Activated CD4-positive, alpha-beta T cell treated with anti-CD3 and anti-CD28 coated beads for 48 hours (primary cell): ENCODE measurements at places on chromosomes 16 and 17.

GRCh38 chr17:68539548-68540467 is 27.6 kb downstream of the PRKAR1A start:
- DNase-seq: no peak

DNA sequence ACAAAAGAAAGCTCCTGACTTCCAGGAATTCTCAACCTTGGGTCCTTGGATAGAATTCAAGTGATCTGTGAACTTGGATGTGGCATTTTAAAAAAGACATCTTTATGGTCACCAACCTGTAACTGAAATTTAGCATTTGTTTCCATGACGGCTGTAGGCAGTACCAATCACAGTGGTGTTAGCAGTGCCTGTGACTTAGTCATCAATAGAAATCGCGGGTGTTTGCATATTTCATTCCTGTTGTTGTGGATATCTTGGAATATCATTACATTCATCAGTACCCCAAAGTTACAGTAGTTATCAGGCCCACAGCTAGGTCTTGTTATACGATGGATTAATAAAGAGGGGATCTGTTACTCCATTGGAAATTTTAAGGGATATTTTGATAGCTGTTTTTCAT is 81.6 kb downstream of the CMIP start:
- DNase-seq: no peak

GRCh38 chr16:31461201-31461920 is 2.1 kb downstream of the ARMC5 start:
- DNase-seq: no peak

DNA sequence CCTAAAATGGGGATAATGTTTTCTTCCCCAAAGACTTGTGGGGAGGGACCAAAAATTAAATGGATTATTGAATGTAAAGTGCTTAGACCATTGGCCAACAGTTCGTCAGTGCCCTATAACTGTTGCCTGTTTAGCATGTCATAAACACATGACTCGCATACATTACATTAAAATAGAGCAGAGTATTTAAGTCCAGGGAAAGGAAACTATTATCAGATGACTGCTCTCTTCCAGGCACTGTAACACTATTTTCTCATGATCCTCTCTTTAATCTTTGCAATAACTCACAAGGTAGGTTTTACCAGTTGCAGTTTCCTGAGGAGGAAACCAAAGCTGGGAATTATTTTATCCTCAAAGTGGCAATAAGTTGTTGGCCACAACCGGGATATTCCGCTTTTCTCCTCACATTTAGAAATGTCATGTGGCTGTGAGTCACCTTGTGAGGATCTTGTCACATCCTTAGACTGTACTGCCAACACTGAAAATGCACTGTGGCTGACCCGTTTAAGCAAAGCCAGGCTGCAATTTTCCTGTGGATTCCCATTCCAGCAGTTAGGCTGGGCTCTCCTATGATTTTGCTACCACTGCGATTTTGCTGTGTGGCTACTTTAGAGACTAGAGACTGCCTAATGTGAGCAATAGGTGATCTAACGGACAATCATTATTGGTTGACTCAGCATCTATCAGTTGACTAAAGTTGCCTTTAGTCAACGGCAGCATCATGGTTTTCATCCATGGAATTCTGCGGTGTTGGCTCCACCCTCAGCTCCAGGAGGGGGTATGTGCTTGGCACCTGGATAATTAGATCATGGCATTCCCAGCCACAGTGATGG is 58.3 kb upstream of the DHX40 start:
- no peak for DNase-seq

DNA sequence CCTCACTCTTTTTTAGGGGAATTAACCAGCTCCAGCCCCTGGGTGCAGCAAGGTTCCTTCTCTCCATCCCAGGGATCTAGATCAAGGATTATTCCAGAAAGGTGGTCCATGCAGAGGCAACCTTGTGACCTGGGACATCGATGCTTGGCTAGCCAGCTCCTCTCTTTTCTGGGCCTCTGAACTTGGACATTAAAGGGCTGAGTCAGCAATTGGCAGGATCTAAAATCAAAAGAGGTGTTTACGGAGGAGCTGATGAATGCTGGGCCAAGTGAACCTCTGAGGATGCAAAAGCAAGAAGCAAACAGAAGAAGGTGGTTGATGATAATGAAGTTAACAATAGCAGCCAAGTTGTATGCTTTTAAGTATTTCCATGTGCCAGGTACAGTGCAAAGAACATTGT is 207.0 kb downstream of the MAF start:
- DNase-seq: no peak

GRCh38 chr17:72591289-72592241 is 470.7 kb downstream of the SOX9 start:
- DNase-seq: peak; percentile 10

- DNase-seq: no peak
Measured at GRCh38 chr17:83109793-83110645, 30.6 kb downstream of the METRNL start.

GRCh38 chr17:6478486-6478885 is 34.2 kb downstream of the PIMREG start:
- DNase-seq: no peak

DNA sequence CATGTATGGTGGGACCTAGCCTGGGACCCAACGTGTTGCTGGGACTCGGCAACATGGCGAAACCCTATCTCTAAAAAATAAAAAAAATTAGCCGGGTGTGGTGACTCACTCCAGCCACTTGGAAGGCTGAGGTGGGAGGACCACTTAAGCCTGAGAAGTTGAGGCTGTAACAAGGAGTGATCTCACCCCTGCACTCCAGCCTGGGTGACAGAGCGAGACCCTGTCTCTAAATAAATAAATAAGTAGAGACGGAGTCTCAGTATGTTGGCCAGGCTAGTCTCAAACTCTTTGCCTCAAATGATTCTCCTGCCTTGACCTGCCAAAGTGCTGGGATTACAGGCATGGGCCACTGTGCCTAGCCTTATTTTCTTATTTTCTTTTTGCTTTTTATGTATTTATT is 10.1 kb upstream of the CNP start:
- no peak for DNase-seq

- no peak for DNase-seq
Measured at GRCh38 chr17:8975091-8975725, 9.7 kb upstream of the PIK3R5 start.

DNA sequence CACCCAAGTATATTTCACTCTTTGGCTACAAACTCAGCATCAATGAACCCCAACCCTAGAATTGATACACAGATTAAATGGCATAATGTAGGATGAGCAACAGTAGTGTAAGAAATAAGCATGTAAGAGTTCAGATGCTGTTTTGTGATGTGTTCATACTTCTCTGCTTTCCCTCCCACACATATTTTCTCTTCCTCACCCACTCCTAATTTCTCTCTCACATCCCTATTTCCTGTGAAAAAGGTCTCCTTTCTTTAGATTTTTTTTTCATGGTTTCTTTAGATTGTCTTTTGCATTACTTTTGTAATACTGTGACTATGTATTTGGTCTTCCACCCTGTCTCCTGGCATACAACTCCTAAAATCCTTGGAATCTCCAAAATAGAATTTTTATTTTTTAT is 21.7 kb downstream of the CREBBP start:
- DNase-seq: no peak

GRCh38 chr16:11619327-11619851 is 32.7 kb upstream of the LITAF start:
- peak; percentile 33 for DNase-seq

DNA sequence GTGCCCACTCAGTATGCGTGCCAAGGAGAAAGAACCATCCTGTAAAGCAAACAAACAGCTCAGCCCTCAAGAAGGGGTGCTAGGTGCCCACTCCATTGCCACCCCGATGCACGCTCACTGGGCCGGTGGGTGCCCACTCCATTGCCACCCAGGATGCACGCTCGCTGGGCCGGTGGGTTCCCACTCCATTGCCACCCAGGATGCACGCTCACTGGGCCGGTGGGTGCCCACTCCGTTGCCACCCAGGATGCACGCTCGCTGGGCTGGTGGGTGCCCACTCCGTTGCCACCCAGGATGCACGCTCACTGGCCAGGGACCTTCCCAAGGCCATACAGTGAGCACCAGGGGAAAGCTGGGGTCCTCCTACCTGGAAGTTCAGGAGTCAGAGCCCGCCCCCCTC is 28.1 kb downstream of the HASPIN start:
- no peak for DNase-seq

DNA sequence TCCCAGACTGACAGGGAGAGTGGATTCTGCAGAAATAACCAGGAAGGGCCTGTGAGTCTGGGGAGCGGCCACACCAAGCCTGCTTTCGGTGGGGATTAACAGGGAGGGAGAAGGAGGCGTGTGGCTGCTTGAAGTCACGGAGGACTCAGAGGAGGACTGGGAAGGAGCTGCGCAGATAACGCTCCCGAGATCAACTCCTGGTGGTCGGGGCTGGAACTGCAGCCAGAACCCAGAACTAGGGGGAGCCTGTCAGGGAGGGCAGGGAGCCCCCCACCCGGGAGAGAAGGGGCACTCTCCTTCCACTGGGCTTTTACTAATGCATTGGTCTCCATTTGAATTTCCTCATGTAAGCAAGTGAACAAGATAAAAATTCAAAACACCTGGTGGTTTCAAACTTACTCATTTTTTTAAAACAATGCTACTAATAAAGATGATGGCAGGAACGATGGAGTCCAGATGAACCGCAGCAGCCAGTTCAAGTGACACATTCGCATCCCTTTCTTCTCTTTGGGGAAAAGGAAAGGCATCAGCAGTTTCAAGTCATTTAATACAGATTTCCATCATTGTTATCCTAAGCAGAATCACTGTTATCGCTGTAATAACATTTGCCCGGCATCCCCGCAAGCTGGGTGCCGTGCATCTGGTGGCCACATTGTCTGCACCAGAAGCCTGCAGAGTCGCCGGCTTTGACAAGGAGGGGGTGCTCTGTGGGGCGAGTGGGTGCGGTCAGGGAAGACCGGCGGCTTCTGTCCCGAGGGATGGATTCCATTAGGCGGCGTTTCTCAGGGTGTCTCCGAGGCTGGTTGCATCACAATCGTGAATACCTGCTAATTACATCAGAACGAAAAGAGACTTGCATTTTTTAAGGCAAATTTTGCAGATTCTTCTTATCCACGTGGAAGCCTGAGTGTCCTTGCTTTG is 183.0 kb downstream of the FOXL1 start:
- DNase-seq: peak; percentile 69

DNA sequence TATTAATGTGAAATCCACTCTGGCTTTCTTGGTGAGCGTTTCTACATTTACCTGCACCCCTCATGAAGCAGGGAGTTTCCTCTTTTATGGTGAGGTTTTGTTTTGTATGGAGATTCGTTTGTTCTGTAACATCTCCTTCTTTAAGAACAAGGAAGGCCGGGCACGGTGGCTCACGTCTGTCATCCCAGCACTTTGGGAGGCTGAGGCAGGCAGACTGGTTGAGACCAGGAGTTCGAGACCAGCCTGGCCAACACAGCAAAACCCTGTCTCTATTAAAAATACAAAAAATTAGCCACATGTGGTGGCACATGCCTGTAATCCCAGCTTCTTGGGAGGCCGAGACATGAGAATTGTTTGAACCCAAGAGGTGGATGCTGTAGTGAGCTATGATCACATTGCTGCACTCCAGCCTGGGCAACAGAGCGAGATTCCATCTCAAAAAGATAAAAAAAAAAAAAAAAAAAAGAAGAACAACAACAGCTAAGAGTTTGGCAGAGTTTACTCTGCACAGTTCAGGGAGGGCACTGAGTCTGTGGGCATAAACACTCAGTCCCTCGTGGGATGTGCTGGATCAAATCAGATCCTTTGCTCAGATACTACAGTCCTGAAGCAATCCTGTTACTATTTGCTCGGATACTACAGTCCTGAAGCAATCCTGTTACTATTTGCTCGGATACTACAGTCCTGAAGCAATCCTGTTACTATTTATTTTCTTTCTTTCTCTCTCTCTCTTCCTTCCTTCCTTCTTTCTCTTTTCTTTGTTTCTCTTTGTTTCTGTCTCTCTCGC is 28.9 kb downstream of the ADCY9 start:
- no peak for DNase-seq

GRCh38 chr17:75689441-75689873 is 22.3 kb downstream of the SAP30BP start:
- DNase-seq: peak; percentile 64

DNA sequence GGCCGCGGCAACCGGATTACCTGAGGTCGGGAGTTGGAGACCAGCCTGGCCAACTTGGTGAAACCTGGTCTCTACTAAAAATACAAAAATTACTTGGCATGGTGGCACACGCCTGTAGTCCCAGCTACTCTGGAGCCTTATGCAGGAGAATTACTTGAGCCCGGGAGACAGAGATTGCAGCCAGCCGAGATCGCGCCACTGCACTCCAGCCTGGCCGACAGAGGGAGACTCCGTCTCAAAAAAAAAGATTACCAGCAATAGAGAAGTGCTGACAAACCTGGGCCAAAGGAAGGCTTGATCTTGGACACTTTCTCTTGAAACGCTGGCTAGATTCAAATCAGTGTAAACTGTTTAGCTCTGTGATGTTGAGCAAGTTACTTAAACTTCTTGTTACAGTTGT is 4.3 kb downstream of the MT1H start:
- DNase-seq: peak; percentile 49

- no peak for DNase-seq
Measured at GRCh38 chr17:51820252-51820651, 338.3 kb downstream of the CA10 start.

- DNase-seq: no peak
Measured at GRCh38 chr17:15886804-15887203, 58.1 kb upstream of the ADORA2B start.

DNA sequence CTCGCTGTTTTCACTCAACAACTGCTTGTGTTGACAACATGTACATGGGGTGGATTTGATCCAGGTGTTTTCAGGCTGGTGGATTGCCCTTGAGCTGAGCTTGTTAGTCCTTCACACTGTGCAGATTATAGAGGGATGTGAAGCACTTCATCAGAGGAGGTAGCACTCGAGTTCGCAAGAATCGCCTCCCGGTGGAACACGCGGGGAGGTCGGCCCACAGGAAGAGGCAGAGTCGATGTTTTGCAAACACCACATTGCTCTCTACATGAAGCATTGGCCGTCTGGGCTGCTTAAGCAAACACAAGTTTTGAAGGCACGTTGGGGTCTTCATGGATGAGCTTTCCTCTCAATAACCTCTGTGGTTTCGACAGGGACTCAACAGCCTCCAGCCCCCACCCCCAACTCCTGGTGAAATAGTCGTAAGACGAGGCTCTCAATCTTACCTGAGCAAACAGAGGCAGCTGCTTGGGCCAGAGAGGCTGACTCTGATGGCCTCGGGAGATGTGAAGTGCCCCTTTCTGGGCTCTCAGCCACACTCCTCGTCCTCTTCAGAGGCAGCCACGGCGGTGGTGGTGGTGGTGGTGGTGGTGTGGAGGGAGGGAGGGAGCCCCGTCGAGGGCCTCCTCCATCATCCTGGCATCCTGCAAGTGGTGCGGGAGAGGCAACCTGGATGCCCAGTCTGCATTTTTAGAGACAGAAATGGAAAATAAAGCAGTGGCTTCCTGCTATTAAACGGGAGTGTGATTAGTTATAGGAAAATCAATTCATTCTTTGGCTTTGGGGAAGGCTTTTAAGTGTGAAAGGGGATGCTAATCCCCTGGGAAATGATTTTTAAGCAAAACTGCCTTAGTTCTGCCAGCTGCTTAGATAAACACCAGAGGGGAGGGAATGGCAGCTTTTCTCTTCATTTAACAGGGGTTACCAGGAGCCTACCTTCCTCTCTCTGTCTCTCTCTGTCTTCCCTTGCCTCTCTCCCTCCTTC is 552.5 kb upstream of the EEF2KMT start:
- DNase-seq: no peak

GRCh38 chr17:43974382-43975266 is 20.9 kb upstream of the PYY start:
- DNase-seq: no peak

GRCh38 chr16:75108792-75109731 is 7.5 kb downstream of the LDHD start:
- DNase-seq: peak; percentile 90

- no peak for DNase-seq
Measured at GRCh38 chr16:3467921-3468320, 24.4 kb downstream of the NAA60 start.
